ENCODE measurements at places on chromosomes 11 and 22.

- no peak for DNase-seq
Observed at GRCh38 chr11:92308366-92308765, 83.7 kb downstream of the FAT3 start.

- no peak for DNase-seq
Observed at GRCh38 chr22:50610041-50610451, 9.5 kb downstream of the MAPK8IP2 start.

DNA sequence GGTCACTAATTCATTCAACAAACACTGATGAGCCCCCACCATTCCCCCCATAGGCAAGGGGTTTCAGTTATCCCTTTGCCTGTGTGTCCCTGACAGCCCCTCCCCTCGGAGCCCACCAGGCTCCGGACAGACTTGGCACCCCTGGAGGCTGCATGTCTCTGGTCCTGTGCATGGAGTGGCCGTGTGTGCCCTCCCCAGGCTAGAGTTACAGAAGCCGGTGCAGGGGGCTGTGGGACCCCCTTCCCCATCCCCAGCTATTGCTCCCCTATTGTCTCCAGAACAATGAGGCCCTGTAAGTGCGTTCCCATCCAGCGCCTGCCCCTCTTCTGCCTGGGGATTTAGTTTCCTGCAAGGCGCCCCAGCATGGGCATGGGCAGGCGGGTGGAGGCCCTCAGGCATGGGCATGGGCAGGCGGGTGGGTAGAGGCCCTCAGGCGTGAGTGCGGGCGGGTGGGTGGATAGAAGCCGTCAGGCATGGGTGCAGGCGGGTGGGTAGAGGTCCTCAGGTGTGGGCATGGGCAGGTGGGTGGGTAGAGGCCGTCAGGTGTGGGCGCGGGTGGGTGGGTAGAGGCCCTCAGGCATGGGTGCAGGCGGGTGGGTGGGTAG is 1.5 kb downstream of the MUC2 start:
- no peak for DNase-seq

DNA sequence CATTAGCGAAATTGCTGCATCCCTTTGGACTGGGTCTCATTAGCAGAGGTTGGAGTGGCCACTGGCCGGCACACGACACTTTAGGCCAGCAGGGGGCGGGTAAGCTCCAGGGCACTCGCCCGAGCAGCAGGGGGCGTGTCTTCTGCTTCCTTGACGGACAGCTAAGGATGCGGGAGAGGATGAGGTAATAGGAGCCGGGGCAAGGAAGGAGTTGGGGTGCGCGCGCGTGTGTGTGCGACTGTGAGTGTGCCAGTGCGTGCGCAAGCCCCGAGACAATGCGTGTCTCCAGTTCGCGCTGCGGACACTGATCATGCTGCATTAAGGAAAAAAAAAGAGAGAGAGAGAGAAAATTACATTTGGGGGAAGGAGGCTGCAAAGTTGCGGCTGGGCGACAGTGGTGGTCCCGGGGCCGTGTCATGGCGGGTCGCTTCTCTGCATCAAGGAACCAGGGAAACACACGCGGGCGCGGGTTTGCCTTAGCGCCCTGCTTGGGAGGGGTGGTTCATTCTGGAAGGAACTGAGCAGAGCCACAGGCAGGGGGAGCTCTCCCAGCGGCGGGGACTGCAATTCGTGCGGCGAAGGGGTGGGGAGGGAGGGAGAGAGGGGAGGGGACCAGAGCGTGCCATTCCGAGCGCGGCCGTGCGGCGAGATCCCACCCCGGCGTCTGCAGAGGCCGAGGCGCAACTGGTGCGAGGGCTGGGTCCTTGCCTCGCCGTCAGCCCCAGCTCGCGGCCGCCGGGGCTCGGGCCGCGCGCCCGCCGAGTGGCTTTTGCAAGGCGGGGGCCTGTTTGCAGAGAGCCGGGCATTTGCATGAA is at the start of gene DTX4:
TSS of gene DTX4 (plus strand) at position 625 of the 815 bp plus-strand sequence. CDS start 464 bp downstream, outside the sequence.
- peak; percentile 93 for DNase-seq

DNA sequence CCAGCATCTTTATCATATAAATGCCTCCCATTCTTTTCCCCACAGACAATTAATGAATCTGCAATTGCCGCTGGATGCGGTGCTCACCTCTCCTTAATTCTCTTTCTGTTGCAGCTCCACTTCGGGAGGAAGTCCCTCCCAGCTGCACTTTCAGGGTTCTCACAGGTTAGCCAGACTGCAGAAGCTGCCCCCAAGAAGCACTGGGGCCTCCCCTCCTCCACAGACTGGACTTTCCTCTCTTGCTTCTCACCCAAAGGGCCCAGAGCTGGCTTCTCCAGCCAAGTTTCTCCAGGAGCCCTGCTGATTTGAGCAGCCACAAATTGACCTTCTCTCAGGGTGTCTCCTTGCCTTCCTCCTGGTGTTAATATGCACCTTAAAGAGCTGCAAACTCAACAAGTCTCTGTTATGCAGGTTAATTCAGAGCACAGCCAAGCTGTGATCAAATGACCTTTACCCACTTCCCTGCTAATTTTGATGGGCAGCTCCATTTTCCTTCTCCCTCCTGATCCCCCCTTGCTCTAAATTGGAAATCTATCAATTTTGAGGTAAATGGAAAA is 298.9 kb downstream of the BUD13 start:
- no peak for DNase-seq

- no peak for DNase-seq
Observed at GRCh38 chr11:54930930-54931329, 224.3 kb downstream of the OR4A5 start.

DNA sequence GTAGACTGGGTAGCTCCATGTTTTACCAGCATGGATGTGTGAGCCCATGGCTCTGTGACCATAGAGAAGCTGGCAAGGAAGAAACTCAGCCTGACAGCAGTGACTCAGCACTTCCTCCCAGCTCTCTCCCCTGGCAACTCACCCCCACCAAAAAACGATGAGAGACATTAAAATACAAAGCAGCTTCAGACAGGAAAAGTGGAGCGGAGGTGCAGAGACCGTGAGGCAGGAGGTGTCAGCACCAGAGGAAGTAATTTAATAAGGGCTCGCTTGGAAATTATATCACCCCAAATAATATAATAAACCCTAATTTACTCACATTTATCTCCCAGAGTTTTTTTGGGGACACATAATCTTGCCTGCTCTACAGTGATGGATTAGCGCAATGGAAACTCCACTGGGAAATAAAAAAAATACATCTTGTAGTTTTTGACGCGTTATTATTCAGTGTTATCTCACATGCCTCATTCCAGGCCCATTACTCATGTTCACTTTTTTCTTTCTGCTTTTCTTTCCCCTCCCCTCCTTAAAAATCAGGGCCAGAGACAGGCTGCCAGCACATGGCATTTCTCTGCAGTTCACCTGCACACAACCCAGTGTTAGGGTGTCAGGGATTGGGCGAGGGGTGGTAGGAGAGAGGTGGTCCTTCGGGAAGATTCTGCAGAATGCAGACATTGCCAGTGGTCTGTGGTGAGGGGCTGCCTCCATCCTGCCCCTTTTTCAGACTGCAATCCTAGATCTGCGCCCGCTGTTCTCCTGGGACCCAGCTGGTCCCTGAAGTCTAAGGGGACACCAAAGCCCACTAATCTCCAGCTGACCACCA is 170.8 kb downstream of the BUD13 start:
- DNase-seq = no peak

DNA sequence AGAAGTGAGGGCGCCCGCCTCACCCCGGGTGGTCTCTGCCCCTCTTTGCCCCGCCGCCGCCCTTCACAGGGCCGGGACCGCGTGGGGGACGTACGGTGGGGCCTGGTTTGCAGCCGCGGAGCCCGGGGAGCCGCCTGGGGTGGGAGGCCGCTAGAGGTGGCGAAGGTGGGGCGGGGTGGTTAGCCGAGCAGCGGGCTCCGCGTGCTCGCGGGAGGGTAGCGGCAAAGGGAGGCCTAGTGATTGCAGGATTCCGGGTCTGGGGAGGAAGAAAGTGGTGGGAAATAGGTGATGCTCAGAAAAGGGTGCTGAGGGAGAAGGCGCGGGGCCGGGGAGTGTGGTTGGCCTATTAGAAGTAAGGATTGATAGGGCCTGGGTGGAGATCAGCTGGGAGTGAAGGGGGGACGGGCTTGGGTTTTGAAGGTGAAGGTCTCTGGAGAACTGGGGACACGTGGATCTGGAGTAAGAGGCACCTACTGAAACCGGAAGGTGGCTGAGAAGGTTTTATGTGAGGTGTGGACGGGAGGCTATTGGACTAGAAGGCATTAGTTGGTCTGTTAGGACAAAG is 571 bp downstream of the FAR1 start:
- peak; percentile 39 for DNase-seq

GRCh38 chr11:93655581-93656255 is 5.8 kb upstream of the CEP295 start:
- DNase-seq = peak; percentile 7

- DNase-seq = no peak
Observed at GRCh38 chr11:109547356-109548027, 125.5 kb downstream of the C11orf87 start.

GRCh38 chr11:14857621-14858020 is 34.4 kb downstream of the CYP2R1 start:
- no peak for DNase-seq

DNA sequence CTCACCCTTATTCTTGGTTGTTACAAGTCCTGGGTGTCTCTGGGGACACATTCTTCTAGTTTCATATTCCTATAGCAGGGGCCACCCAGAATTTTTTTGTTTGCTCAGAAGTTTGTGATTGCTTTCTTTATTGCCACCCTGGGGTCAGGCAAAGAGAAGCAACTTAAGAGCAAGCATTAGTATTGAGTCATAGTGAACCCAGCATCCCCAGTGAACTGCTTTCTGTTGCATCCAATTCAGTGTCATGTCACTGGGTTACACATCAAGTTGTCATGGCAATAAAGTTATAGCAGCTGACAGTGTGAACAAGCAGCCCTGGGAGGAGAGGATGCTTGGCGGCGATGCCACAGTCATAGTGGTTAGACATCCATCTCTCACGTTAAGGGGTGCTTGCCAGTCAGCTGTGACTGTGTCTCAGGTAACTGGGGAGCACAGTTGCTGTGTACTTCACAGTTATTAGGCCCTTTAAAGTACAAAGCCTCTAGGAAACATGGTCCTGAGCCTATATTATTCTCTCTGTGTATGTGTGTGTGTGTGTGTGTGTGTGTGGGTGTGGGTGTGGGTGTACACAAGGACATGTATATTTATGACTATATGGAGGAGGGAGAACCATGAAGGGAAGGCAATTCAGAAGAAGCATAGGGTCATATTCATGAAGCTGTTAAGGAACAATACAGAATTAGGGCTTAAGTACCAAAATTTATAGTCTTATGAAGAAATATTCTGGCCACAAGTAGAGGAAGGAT is 52.5 kb downstream of the TRIM44 start:
- DNase-seq = peak; percentile 49

GRCh38 chr11:40236526-40236925 is 1222.9 kb downstream of the LRRC4C start:
- no peak for DNase-seq

GRCh38 chr11:44028816-44029506 is 18.8 kb upstream of the ACCSL start:
- DNase-seq = peak; percentile 26

GRCh38 chr11:45877221-45877620 is 8.2 kb upstream of the MAPK8IP1 start:
- no peak for DNase-seq

GRCh38 chr11:16239141-16240105 is 116.9 kb downstream of the SOX6 start:
- DNase-seq = no peak

DNA sequence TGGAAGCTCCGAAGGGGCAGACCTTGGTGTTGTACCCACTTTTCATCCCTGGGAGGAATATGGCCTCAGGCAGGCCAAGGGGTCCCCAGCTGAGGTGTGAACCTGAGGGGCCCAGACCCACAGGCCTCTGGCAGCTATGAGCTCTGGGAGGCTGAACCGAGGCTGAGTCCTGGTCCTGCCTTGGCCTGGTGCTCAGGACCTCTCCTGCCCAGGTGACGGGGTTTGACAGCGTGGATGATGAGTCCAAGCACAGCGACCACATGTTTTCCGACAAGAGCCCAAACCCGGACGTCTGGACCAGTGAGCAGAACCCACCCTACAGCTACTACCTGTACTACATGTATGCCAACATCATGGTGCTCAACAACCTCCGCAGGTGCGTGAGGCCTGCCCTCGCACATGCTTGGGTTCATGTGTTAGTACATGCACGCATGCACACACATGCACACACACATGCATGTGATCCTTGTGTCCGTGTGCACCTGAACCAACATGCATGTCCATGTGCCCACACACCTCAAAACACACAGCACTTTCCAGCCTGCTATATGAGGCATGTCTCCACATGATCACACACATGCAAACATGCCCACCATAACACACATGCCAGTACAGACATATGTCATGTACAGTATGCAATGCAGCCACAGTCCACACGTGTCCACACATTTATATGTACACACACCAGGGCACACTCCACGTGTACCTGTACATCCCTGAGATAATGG is 40.9 kb downstream of the RNF141 start:
- DNase-seq = peak; percentile 33

- no peak for DNase-seq
Observed at GRCh38 chr11:15640318-15640717, 525.6 kb downstream of the INSC start.

GRCh38 chr22:37374571-37374970 is 52.7 kb downstream of the ELFN2 start:
- no peak for DNase-seq

DNA sequence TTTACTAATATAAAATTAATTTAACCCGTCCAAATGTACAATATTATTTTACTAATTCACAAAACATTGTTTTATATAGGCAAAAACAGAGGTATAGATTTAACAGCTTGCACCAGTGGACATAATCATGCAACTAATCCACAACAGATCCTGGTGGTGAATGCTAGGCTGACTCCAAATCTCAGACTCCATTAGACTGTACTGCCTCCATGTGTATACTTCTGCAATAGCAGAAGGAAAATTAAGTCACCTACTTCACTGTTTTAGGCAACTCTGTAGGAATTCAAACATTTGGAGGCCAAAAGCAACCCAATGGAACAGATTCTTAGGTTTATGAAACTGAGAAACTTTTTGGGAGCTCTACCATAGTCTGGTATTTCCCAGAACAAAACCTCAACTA is 30.0 kb upstream of the RAB39A start:
- DNase-seq = no peak

DNA sequence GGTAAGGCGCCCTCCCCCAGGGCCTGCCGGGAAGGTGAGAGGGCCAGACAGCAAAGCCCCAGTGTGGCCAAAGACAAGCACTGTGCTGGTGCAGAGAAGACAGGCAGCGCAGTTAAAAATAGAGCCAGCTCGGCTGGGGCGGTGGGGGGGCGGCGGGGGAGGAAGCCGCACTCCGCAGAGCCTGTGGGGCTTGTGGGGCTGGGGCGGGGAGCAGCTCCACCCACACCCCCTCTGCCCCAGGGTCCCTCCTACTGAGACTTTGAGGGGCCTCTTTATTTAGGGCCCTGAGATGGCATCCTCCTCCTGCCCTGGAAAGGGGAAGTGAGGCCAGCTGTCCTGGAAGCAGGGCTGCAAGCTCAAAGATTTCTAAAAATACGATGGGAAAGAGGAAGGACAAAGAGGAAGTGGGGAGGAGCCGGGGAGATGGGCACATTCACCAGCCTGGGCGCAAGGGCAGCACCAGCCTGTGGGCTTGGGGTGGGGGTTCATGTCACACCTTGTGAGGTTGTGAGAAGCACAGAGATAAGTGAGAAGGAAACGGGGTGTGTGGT is 2.6 kb downstream of the CYTH4 start:
- no peak for DNase-seq

GRCh38 chr11:47955061-47955755 is 25.2 kb upstream of the PTPRJ start:
- no peak for DNase-seq

- no peak for DNase-seq
Observed at GRCh38 chr11:60974726-60975125, 3.2 kb downstream of the CD6 start.

Measured in stimulated activated effector memory CD8-positive, alpha-beta T cell treated with anti-CD3 and anti-CD28 coated beads, Interleukin-12 subunit alpha, Interleukin-12 subunit beta, amount 100 ng/mL, for 72 hours (primary cell).